ENCODE measurements at places on chromosomes 11 and 22. TPM values are rescaled to one million over a fixed set of nuclear protein-coding genes. Genes with fewer than 3 reads are reported as not detected.

DNA sequence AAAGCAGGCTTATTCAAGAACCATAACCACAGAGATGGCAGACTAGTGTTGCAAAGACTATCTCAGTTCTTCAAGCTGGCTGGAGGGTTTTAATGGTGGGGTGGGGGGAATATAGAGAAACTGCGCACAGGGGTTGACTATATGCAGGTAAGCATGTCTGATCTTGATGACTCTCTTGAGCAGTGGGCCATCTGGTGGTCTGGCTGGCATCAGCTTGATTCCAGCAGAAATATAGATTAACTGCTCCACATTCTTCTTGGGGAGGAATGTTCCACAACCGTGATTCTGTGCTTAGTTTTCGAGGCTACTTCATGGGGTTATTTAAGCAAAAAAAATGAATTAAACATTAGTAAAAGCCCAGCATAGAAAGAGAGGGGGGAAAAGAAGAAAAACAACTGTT, 158.8 kb upstream of the PGR start:
- no peak for DNase-seq

Gene MMP26
- polyA plus RNA-seq: not detected

GRCh38 chr22:33073989-33074418, 15.8 kb upstream of the SYN3 start:
- DNase-seq: no peak

GRCh38 chr22:38487946-38488345, 18.2 kb downstream of the DDX17 start:
- no peak for DNase-seq

- DNase-seq: no peak
These were observed 180.8 kb downstream of the BRD1 start for GRCh38 chr22:49646876-49647275.

Gene MSANTD4
- polyA plus RNA-seq: 26.1 TPM

- DNase-seq: no peak
These were observed 583 bp downstream of the TAF1D start for GRCh38 chr11:93740730-93741093.

DNA sequence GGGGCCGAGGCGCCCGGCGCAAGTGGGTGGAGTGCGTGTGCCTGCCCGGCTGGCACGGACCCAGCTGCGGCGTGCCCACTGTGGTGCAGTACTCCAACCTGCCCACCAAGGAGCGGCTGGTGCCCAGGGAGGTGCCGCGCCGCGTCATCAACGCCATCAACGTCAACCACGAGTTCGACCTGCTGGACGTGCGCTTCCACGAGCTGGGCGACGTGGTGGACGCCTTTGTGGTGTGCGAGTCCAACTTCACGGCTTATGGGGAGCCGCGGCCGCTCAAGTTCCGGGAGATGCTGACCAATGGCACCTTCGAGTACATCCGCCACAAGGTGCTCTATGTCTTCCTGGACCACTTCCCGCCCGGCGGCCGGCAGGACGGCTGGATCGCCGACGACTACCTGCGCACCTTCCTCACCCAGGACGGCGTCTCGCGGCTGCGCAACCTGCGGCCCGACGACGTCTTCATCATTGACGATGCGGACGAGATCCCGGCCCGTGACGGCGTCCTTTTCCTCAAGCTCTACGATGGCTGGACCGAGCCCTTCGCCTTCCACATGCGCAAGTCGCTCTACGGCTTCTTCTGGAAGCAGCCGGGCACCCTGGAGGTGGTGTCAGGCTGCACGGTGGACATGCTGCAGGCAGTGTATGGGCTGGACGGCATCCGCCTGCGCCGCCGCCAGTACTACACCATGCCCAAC, 14.1 kb upstream of the MIEF1 start:
- DNase-seq: no peak

- no peak for DNase-seq
These were observed 48.8 kb downstream of the NAT10 start for GRCh38 chr11:34154059-34154875.

Gene ISX
- 0.29 TPM for polyA plus RNA-seq

- DNase-seq: no peak
These were observed 29.8 kb upstream of the CHRM4 start for GRCh38 chr11:46421257-46421880.

DNA sequence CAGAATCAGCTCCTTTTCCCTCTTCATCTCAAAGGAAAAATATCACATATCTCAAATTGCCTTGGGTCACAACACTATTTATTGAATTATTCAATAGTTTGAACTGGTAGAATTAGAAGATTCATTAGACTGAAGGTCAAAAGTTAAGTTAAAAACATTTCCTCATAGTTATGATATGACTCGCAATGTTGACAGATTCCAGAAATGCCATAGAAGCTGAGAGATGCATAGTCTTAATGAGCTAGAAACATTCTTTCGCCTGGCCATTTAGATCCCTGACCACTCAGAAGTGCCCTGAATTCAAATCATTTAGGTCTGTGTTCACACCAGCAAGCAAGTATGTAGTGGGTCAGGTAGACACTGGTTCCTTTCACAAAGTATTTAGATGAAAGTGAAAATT, 44.4 kb downstream of the FAT3 start:
- DNase-seq: no peak

DNA sequence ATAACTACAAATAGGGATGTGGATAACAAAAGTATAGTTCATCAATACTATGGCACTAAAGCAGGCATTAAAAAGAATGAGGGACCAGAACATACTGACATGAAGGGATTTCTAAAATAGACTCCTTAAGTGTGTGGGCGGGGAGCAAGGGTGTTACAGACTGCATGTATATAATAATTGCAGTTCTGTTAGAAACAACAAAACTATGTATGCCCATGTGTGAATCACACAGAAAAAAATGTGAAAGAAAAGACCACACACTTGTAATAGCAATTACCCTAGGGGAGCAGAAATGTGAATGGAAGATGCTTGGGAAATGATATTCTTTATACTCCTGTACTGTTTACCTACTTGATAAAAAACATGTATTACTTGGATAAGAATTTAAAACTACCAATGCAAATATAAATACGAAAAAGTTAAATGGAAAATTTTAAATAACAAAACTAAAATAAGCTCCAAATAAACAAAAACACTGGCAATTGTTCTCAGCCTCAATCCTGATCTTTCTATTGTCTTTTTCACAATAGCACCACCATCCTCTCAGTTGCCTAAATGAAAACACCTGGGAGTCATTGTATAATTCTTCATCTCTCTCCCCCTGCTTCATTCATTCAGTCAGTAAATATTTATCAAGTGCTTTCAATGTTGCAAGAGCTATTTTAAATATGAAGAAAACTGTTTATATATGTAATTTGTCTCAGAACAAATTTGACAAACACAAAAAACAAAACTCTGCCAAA, 129.8 kb downstream of the FCHSD2 start:
- DNase-seq: no peak

DNA sequence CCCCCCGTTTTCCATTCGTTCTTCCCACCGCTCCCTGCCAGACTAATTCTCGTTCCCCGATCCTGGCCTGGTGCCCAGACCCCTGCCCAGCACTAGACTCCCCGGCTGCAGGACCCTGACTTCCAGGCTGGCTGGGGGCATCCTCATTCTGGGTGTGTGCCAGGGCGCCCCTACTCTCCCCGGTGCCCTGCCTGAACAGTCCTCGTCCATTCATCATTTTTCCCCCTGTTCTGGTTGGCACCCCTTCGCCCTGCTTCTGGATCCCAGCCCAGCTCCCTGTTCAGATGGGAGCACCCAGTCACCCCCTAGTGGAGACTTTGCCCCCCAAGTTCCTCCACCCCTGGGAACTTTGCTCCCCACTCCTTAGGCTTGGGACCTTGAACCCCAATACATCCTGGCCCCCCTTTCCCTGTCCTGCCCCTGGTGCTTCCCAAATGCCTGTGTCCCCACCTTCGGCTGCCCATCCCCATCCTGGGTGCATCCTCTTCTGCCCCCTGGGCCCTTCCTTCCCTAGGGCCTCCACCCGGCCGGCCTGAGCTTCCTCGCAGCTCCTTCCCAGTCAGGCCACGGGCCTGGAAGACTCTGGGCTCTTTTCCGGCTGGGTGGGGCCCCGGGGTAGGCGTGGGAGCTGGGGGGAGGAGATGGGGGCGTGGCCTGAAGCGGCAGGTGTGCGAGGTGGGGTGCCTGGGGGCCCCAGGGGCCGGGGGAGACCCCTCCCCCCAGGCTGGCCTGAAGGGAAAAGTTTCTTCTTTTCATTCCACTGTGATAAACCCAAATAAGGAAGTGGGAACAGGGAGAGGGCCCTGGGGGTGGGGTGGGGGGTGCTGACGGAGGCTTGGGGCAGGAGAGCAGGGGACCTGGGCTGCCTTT, 908 bp downstream of the PLCB3 start:
- DNase-seq: no peak

- DNase-seq: no peak
These were observed 118.3 kb upstream of the RCN1 start for GRCh38 chr11:31972623-31973022.

- no peak for DNase-seq
These were observed 301.9 kb upstream of the ZC3H12C start for GRCh38 chr11:109791337-109791736.
